Nasal cavity respiratory epithelium epithelial cell of viscerocranial mucosa (primary cell): ENCODE measurements at places on chromosomes 6 and 20. TPM values are rescaled to one million over a fixed set of nuclear protein-coding genes. Genes with fewer than 3 reads are reported as not detected.

The SPAG4 gene
- 3.2 and 5.1 TPM in 2 replicates for total RNA-seq

The FAM83C gene
- 0.93 and 1.7 TPM in 2 replicates for total RNA-seq

The MLN gene
- not detected in 2 replicates for total RNA-seq

The FOXA2 gene
- total RNA-seq = 4.0 and 10.9 TPM in 2 replicates

The RBPJL gene
- total RNA-seq = not detected in 2 replicates

The FAM209B gene
- total RNA-seq = under 0.01 TPM in 1 of 2 replicates, not detected in the other

The SPATA25 gene
- total RNA-seq = 0.34 and 1.00 TPM in 2 replicates

The SASH1 gene
- 7.2 and 14.2 TPM in 2 replicates for total RNA-seq

The PRICKLE4 gene
- total RNA-seq = under 0.01 and 1.1 TPM in 2 replicates

The GMDS gene
- total RNA-seq = 8.5 and 21.0 TPM in 2 replicates

The OOEP gene
- 0.14 TPM in 1 of 2 replicates, not detected in the other for total RNA-seq

The KIF25 gene
- not detected in 2 replicates for total RNA-seq

The STX11 gene
- total RNA-seq = 0.50 and 0.68 TPM in 2 replicates

The HLA-DQA1 gene
- total RNA-seq = not detected in 2 replicates

The SLC22A16 gene
- not detected in 2 replicates for total RNA-seq

The MICB gene
- total RNA-seq = 3.7 and 5.8 TPM in 2 replicates

The PRKN gene
- total RNA-seq = 1.0 and 1.9 TPM in 2 replicates

The EPHA7 gene
- under 0.01 TPM in 1 of 2 replicates, not detected in the other for total RNA-seq

The BMP6 gene
- total RNA-seq = 0.21 and 2.1 TPM in 2 replicates

The BPIFB2 gene
- not detected in 2 replicates for total RNA-seq

The SLC22A23 gene
- total RNA-seq = 12.0 and 69.1 TPM in 2 replicates

The TOX2 gene
- under 0.01 and 0.28 TPM in 2 replicates for total RNA-seq

The C20orf144 gene
- total RNA-seq = under 0.01 TPM in 1 of 2 replicates, not detected in the other

The HLA-C gene
- 77.9 and 406 TPM in 2 replicates for total RNA-seq

The DYNLT2 gene
- 0.68 and 0.71 TPM in 2 replicates for total RNA-seq

The LTB gene
- total RNA-seq = not detected in 2 replicates

The GPX5 gene
- not detected in 2 replicates for total RNA-seq

The NHLRC1 gene
- 2.1 and 2.7 TPM in 2 replicates for total RNA-seq

The ID4 gene
- 1.6 and 13.3 TPM in 2 replicates for total RNA-seq

The RGL2 gene
- 22.9 and 40.4 TPM in 2 replicates for total RNA-seq

The FAM83D gene
- total RNA-seq = 0.78 and 1.7 TPM in 2 replicates

The TREML2 gene
- total RNA-seq = under 0.01 TPM in 1 of 2 replicates, not detected in the other

The CTAGE9 gene
- total RNA-seq = not detected in 2 replicates

The NOX3 gene
- not detected in 2 replicates for total RNA-seq

The FOXF2 gene
- 0.68 TPM in 1 of 2 replicates, not detected in the other for total RNA-seq

The CCDC170 gene
- total RNA-seq = under 0.01 and 0.07 TPM in 2 replicates

The BHLHE23 gene
- not detected in 2 replicates for total RNA-seq

The TBC1D32 gene
- total RNA-seq = 8.2 and 11.7 TPM in 2 replicates

The MAFB gene
- total RNA-seq = 4.8 and 6.1 TPM in 2 replicates

The TINAG gene
- total RNA-seq = not detected in 2 replicates

The BCAS4 gene
- 6.5 and 13.2 TPM in 2 replicates for total RNA-seq

The SLC2A10 gene
- total RNA-seq = 6.5 and 12.1 TPM in 2 replicates

The PARD6B gene
- 14.8 and 19.1 TPM in 2 replicates for total RNA-seq

The EMILIN3 gene
- not detected in 2 replicates for total RNA-seq

The CAGE1 gene
- total RNA-seq = under 0.01 and 0.07 TPM in 2 replicates

The PLCB4 gene
- 1.0 and 5.1 TPM in 2 replicates for total RNA-seq

The GLP1R gene
- total RNA-seq = not detected in 2 replicates

The ECT2L gene
- 0.07 and 0.34 TPM in 2 replicates for total RNA-seq

The CTCFL gene
- total RNA-seq = not detected in 2 replicates

The PLG gene
- total RNA-seq = not detected in 2 replicates

The RIPPLY2 gene
- 0.64 TPM in 1 of 2 replicates, not detected in the other for total RNA-seq

The BPIFB4 gene
- total RNA-seq = not detected in 2 replicates

The RNF144B gene
- 142 and 179 TPM in 2 replicates for total RNA-seq

The DEK gene
- total RNA-seq = 54.3 and 95.7 TPM in 2 replicates

The MYLK2 gene
- not detected in 2 replicates for total RNA-seq

The LY6G6C gene
- under 0.01 TPM in 1 of 2 replicates, not detected in the other for total RNA-seq

The CLVS2 gene
- total RNA-seq = not detected in 2 replicates

The PRPF6 gene
- 25.6 and 69.8 TPM in 2 replicates for total RNA-seq

The CDYL gene
- total RNA-seq = 54.3 and 58.0 TPM in 2 replicates
